ENCODE measurements at places on chromosomes 2 and 18.

DNA sequence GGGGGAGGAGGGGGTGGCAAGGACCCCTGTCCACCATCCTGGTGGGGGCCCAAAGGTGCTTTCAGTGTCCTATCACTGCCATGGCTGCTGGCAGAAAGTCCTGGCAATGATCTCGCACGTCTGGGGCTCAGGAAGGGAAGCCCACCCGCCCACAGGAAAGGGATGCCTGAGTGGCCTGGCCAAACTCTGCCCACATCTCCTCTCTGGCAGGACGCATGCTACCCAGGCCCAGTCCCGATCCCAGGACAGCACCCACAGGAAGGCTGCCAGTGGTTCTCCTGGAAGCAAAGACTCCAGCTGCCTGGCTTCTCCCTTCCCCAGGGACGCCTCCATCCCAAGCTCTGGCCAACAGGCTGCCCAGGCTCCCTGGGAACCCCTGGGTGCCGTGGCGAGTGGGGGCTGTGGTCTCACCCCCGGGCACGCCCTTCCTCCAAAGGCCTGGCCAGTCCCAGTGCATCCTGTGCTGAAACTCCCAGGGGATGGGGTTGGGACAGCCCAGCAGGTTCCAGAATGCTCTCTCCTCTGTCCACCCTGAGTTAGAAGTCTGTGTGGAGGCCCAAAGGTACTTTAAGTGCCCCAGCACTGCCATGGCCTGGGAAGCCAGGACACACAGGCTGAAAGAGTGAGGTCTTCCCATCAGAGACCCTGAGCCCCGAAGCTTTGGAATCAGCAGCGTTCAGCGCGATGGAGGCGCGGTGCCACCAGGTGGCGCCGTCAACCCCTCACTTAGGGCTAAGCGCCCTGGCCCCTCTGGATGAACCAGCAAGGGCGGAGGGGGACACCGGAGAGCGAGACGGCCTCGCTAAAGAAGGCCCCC lies 29.8 kb upstream of the TAF1B start:
- peak; percentile 74 for DNase-seq

DNA sequence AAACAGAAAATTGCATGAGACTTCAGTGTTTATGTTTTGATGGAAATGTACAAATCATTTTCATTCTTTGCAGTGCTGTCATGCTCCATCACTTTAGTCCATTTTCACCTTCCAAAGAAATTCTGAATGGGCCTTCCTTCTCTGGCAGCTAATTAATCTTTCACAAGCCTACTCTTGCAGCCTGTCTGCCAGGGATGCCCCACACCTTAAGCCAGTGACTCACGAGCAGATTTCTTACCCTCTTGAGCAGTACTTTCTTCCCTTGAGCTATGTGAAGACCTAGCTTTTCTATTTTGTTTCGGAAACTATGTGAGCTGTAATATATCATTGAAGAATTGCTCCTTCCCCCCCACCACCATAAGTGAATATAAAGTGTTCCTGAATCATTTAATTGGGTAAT lies 404.3 kb upstream of the VWC2L start:
- no peak for DNase-seq

- DNase-seq, result no peak
Measured at GRCh38 chr2:184444217-184444616, 154.1 kb upstream of the ZNF804A start.

GRCh38 chr18:9839853-9840252 lies 45.9 kb upstream of the TXNDC2 start:
- DNase-seq, result no peak

DNA sequence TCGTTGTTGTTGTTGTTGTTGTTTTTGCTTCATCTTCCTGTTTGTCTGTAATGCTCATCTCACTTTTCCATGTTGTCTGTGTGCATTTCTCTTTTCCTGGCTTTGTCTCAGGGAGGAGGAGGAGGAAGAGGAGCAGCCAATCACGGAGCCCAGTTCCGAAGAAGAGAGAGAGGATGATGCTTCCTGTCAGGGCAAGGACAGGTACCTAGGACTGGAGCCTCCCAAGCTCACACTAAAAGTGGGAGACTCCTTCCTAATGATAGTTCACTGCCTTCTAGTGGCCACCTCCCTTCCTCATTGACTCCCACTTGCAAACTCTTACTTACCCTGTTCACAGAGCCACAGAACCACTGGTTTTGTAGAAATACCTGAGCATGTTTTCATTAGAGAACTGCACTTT lies 179.6 kb downstream of the TPGS2 start:
- no peak for DNase-seq

DNA sequence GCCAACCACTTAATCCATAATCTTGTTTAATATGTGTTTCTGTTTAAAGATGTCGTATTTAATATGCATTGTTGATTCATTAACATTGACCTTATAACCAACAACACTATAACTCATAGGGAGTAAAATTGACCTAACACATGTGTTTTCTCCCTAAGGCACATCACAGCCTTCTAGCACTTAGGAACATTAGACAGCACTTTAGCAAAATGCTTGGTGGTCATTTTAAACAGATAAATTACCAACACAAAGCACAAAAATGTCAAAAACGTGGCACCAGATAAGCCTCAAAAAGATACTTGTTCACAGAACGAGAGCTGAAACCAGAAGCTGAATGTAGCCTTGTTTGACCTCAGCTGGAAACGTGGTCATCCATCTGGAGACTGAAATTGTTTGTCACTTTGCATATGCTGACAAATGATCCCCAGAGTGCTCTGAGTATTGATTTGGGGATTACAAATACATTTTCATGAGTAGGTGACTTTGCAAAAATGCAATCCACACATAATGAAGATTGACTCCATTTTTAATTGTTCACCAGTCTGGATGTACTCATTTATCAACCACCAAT lies 139.2 kb downstream of the CCDC102B start:
- no peak for DNase-seq

- DNase-seq, result no peak
Measured at GRCh38 chr2:4914551-4914950, 777.6 kb upstream of the SOX11 start.

GRCh38 chr18:74692367-74693013 lies 94.8 kb downstream of the ZNF407 start:
- DNase-seq, result no peak

- DNase-seq, result no peak
Measured at GRCh38 chr2:85073033-85073432, 60.2 kb upstream of the TCF7L1 start.

GRCh38 chr2:118322406-118322805 lies 234.1 kb downstream of the INSIG2 start:
- DNase-seq, result no peak

GRCh38 chr2:53942280-53942679 lies 28.5 kb downstream of the PSME4 start:
- no peak for DNase-seq

- no peak for DNase-seq
Measured at GRCh38 chr2:15976354-15976753, 36.0 kb downstream of the MYCN start.

- no peak for DNase-seq
Measured at GRCh38 chr2:182650704-182651103, 65.4 kb upstream of the DNAJC10 start.

DNA sequence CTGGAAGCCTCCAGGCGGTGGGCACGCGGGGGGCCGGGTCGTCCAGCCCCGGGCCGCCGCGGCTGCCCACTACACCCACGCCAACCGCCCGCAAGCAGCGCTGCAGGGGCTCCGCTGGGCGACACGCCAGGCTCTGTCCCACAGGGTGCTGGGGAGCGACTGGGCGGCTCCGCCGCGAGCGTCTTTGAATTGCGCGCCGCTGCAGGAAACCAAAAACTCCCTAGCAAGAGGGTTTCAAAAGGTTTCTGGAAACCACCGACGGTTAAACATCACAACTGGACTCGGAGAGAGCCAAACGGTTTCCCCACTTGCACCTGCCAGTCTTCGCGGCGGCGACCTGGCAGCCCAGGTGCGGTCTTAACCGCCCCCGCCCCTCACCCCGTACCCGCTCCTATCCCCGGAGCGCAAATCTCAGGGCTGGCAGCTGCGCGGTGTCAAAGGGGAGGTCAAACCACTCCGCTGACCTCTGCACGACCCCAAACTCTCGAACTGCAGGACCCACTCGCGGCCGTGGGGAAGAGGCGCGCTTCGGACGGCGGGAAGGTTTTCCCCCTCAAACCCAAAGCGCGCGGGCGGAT lies 1.0 kb downstream of the CXCR4 start:
- peak; percentile 73 for DNase-seq

DNA sequence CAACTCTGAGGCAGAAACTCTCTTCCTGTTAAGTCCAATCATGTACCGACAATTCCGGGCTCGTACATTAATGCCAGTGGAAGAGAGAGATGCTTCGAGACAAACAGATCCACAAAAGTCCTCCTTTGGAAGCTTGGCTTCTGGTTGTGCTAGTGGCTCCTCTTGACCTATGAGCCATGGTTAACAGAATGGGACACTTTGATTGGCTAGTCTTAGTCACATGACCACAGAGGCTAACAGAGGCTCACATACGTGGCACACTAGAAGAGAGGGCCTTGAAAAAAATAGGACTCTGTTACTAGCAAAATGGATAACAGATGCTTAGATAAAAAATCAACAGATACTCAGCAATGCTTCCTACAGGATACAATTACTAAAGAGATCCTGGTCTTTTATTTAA lies 1211.9 kb upstream of the GYPC start:
- no peak for DNase-seq

GRCh38 chr2:161381546-161381945 lies 34.6 kb upstream of the TBR1 start:
- DNase-seq, result no peak

GRCh38 chr2:66507673-66508201 lies 72.8 kb downstream of the MEIS1 start:
- no peak for DNase-seq

- DNase-seq, result no peak
Measured at GRCh38 chr2:239942090-239942489, 83.1 kb downstream of the NDUFA10 start.

DNA sequence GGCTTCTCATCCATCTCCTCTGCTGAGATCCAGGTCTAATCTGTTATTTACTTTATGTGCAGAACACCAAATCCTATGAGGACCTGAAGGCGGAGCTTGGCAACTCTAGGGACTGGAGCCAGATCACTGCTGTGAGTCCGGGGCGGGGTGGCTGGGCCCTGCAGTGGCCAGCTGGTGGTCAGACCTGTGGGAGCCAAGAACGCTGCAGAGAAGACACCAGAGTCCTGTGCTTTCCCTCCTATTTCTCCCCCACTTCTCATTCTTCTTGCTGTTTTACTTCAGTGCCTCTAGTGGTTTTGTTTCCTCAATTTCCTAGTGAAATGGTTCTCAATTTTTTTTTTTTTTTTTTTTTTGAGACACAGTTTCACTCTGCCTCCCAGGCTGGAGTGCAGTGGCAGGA lies 19.7 kb downstream of the VIL1 start:
- DNase-seq, result no peak

Measured in CD4-positive, alpha-beta T cell treated with Interleukin-6 for 4 hours (primary cell).